Heart right ventricle (tissue), 16 donors: ENCODE measurements at places on chromosomes 2 and 18. TPM values are rescaled to one million over a fixed set of nuclear protein-coding genes. Genes with fewer than 3 reads are reported as not detected.

The CFAP53 gene
- total RNA-seq, result not detected

The DSC2 gene
- total RNA-seq, result 26.5 TPM

GRCh38 chr18:5955861-5956260 lies 60.5 kb upstream of the TMEM200C start:
- no peak for DNase-seq

DNA sequence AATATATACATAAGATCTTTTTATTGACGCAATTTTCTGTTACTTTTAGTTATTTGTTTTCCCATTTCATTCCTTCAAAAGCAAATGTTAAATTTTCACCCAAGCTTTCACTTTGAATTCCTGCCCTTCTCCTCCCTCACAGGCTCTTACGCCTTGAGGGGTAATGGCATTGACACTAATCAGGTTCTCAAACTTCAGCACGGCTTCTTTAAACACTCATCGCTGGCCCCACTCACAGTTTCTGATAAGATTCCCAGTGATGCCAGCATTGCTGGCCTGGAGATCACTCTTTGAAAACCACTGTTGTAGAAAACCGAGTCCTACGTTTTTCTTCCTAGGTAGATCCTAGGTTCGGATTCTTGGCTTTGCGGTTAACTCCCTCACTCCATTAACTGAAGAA lies 105.6 kb upstream of the EPB41L3 start:
- DNase-seq, result no peak

- DNase-seq, result no peak
These were observed 305.4 kb downstream of the LPIN1 start for GRCh38 chr2:12051831-12052230.
